Activated CD8-positive, alpha-beta T cell treated with anti-CD3 and anti-CD28 coated beads, Interleukin-2, amount 10 ng/mL, durations not matched to agents 7 days and 5 days (primary cell): ENCODE measurements at places on chromosomes 4 and X. TPM values are rescaled to one million over a fixed set of nuclear protein-coding genes. Genes with fewer than 3 reads are reported as not detected.
A peak's percentile ranks its signal among the peaks of the same experiment; 100 is the strongest.

The ITGB1BP2 gene
- 5.5 TPM for total RNA-seq

The PCSK1N gene
- not detected for total RNA-seq

The AADAT gene
- total RNA-seq: not detected

The ADH7 gene
- total RNA-seq: not detected

The F8A2 gene
- not detected for total RNA-seq

The RGN gene
- total RNA-seq: not detected

- DNase-seq: no peak
These were observed 78.6 kb downstream of the NAP1L3 start for GRCh38 chrX:93594780-93595179.

GRCh38 chr4:85776579-85776978, 301.6 kb downstream of the ARHGAP24 start:
- DNase-seq: no peak

DNA sequence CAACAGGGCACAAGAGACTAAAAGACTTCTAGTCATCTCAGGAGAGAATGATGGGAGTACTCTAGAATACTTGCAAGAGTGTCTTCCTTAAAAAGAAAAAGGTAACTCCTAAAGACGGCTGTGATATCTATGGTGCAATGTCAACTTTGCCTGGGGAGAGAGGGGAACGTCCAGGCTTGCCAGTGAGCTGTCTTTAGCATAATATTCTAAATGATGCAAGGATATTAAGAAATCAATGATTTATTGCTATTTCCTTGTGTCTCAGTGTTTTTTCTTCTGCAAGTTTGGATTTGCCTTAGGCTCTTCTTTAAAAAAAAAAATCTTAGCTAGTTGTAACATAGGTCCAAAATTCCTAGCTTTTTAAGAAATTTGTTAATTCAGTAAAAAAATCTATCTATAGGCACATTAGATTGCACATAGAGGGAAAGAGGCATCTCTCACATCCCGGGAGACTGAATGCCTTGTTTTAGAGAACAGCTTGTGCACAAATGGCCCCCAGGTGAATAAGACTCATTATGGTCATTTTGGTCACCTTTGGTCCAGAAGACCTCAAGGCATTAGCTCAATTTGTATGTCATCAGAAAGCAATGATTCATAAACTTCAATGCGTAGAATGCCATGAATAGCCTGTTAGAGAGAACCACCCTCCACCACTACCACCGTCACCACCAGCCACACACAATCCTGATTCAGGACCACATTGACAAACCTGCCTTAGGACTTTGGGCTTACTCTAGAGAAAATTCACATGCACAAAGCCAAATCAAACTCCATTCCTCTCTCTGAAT, 104.1 kb downstream of the PALLD start:
- no peak for DNase-seq

DNA sequence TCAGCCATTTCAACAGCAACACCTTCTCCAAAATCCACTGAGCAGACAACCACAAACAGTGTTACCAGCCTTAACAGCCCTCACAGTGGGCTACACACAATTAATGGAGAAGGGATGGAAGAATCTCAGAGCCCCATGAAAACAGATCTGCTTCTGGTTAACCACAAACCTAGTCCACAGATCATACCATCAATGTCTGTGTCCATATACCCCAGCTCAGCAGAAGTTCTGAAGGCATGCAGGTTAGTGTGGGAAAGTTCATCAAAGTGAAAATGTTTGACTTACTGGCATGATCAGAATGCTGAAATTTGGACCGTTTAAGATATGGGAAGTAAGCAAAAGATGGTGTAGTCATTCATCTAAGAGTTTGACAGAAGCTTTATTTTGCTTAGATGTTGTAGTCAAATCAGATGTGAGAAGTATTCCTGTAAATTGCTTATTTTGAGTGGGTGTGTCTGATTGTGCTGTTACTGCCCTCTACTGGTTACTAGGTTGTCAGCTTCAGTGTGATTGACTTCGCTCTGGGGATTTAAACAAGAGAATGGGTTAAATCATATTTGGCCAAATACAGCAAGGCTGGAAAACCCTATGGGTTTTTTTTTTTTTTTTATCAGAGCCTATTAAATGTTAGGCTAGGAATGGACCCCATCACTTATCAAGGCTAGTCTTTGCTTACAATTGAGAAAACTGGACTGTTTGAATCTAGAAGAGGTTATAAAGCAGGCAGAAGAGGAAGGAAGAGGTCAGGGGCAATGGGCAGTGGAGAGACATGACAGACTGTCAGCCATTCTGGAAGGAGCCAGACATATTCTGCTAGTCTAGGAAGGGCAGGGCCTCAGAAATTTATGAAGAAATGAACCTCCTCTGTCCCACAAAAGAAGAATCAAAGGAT, 130.3 kb downstream of the DIPK2B start:
- peak; percentile 38 for DNase-seq

- DNase-seq: no peak
These were observed 132.6 kb downstream of the TBL1X start for GRCh38 chrX:9597361-9598035.

- DNase-seq: no peak
These were observed 48.8 kb downstream of the CLDN34 start for GRCh38 chrX:10015723-10016518.

DNA sequence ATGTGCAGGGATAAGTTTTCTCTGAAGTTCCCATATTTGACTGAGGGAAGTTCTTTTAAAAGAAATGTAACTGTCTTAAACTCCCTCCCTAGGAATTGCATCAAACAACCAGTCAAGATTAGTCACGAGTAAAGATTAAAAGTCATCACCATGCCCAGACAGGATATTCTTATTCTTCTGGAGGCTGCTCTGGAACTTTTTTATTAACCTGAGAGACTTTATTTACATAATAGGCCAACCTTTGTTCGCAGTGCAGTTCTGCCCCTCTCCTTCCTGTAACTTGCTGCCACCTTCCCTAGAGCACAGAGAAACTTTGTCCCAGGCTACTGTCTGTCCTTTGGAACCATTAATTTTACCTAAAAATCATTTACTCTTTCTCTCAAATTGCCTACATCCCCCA, 9.8 kb upstream of the HERC3 start:
- no peak for DNase-seq

- DNase-seq: no peak
These were observed 173.8 kb downstream of the ADGRL3 start for GRCh38 chr4:61373901-61374440.

DNA sequence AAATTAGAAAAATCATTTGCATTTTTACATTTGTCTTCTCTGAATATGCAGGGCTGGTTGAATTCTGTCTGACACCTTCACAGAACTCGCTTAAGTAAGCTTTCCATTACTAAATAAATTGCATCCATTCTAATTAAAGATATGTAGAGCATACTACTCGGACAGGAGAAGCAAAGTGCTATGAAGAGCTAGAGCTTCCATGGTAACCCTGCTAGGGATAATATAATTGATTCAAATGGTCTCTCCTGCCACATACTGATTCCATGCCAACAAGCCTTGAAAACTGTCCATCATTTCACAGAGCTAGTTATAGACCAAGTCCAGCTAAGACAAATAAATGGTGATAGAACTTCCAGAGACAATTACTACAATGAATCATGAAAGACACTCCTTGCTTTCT, 571.5 kb downstream of the KCNIP4 start:
- no peak for DNase-seq

GRCh38 chr4:138992676-138993075, 22.9 kb upstream of the NOCT start:
- no peak for DNase-seq

DNA sequence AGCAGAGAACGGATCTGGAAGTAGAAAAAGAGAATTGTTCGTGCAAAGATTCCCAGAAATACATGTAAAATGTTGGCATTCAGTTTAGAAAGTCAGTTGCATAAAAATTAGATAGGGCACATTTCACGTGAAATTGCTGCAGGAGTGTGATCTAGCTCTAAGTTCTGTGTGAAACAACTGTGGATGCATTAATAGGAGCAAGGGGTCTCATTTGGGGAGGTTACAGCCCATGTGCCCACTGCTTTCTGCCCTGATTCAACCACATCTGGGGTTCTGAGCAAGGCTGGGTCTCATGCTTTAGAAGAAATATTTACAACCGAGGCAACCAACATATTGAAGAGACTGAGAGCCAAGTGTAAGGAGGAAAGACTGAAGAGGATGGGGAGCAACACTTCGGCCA, 639.0 kb downstream of the BCOR start:
- no peak for DNase-seq

GRCh38 chrX:46582966-46583365, 9.4 kb downstream of the CHST7 start:
- no peak for DNase-seq

DNA sequence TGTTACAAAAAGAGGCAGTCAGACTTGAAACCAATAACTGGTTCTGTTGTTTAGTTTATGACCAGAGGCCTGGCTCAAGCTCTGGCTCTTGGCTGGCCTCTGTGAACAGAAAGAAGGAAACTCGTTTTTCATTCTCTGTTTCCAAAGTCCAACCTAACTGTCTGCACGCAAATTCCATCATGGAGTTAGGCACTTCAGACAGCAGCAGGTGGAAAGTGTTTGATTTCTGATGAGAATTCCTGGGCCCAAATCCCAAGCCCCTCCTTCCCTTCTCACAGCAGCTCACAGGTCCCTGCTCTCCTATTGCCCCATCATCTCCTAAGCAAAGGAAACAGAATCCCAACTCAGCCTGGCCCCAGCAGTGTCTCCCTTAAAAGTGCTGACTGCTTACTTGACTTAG, 42.8 kb upstream of the FGF16 start:
- DNase-seq: no peak
